ENCODE measurements at places on chromosomes 6 and 20. TPM values are rescaled to one million over a fixed set of nuclear protein-coding genes. Genes with fewer than 3 reads are reported as not detected.

- no peak for DNase-seq
Measured at GRCh38 chr20:41242807-41243206, 74.7 kb downstream of the ZHX3 start.

- peak; percentile 49 for DNase-seq
Measured at GRCh38 chr6:144055121-144055931, 40.0 kb downstream of the SF3B5 start.

DNA sequence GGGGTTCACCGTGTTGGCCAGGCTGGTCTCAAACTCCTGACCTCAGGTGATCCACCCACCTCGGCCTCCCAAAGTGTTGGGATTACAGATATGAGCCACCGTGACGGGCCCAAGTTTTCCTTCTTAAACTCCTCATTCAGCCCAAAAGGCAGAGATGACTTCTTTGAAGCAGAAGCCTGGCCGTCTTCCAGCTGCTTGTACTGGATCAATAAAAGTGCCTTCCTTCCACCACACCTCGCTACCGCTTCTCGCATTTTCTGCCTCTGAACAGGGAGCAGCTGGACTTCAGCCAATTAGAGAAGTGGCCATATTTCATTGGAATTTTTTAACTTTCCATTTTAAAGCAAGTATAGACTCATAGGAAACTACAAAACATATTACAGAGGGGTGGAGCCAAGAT is 241.1 kb downstream of the PREX1 start:
- DNase-seq = no peak

- no peak for DNase-seq
Measured at GRCh38 chr6:158058171-158058651, 76.5 kb downstream of the SYNJ2 start.

IL17F gene
- total RNA-seq = not detected

ARHGAP40 gene
- total RNA-seq = not detected

APOM gene
- total RNA-seq = 2.8 TPM
